Psoas muscle (tissue), 8 donors: ENCODE measurements at places on chromosomes 2 and 18. TPM values are rescaled to one million over a fixed set of nuclear protein-coding genes. Genes with fewer than 3 reads are reported as not detected.

The TDRD15 gene
- total RNA-seq = not detected

The CRACDL gene
- total RNA-seq = 2.3 TPM

The CFAP210 gene
- total RNA-seq = not detected

The DOK6 gene
- 0.47 TPM for total RNA-seq

The GREB1L gene
- total RNA-seq = 9.1 TPM

The LONRF2 gene
- 7.1 TPM for total RNA-seq

The TMEM247 gene
- total RNA-seq = not detected

The B3GNT7 gene
- 0.51 TPM for total RNA-seq
